Cortex of kidney (tissue), 1 donor: ENCODE measurements at places on chromosomes 16 and 17.

- DNase-seq: no peak
Measured at GRCh38 chr17:54518706-54519105, 381.9 kb upstream of the TOM1L1 start.

DNA sequence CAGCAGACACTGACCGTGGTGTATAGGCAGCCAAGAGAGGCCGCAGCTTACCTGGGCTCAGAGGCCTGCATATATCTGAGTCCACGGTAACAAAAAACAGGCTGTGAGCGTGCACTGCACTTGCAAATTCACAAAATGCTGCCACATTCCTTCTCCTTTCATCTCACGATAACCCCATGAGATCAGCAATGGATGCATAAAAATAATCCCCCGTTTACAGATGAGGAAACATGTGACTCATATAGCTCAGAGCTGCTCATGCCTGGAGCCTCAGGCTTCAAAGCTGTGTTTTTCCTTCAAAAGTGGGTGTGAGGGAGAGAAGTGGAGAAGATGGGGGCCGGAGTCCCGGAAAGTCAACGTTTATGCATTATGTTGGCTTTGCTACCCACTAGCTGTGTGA, 118.3 kb upstream of the FOXF1 start:
- DNase-seq: no peak

- no peak for DNase-seq
Measured at GRCh38 chr17:29594519-29595090, 1.7 kb downstream of the ANKRD13B start.

DNA sequence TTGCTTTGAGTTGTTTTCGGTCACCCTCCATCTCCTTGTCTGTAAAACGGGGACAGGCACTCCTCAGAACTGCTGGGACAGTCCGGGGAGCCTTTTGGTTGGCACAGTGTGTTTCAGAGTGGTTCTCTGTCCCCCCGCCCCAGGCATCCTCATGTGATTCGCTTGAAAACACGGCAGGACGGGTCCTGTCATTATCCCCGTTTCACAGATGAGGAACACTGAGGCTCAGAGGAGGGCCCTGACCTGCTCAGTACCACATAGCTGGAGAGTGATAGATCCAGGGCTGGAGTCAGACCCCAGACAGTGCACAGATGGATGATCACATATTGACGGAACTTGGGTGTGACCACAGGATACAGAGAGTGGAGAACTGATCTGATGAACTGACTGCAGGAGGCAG, 13.5 kb upstream of the ADGRG1 start:
- DNase-seq: no peak

- no peak for DNase-seq
Measured at GRCh38 chr16:51971184-51971583, 575.8 kb downstream of the TOX3 start.

DNA sequence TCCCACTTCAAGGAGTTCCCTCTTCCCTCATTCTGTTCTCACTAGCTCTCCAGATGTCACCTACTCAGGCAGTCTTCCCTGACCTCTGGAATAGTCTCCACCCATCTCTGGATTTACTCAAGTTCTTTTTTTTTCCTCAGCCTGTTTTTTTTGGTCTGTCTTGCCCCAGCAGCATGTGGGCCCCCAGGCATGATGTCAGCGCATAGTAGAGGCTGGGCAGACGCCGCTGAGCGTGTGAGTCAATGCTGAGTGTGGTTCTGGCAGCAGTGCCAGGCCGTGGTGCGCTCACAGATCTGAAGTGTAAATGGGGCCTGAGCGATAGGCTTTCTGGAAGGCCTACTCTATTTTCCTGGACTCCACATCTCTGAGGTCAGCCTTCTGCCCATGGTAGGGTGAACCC, 2.7 kb upstream of the KCNJ18 start:
- DNase-seq: no peak

DNA sequence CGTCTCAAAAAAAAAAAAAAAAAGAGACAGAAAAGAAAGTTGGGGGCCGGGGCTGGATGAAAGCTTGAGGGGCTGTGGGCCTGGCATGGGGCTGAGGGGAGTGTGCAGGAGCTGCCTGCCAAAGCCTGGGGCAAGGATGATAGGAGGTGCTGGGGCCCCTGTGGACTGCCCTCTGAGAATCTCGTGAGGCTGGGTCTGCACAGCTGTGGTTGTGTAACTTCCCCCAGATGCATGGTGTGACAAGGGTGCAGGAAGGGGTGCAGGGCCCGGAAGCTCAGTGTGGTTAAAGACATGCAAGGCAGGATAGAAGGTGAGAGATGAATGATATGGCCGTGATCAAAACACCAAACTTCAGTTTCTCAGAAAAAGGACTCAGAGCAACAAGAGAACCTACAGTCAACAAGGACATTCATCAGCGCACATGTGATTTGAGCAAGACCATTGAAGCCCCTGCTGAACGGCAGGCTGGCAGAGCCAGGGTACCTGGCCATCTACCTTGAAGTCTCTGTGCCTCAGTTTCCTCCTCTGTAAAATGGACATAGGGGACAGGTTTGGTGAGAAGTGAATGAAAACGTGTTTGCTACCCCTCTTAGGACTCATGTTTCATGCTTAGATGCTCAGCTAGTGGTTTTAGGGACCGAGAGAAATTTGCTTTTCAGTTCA, 9.6 kb downstream of the IL32 start:
- no peak for DNase-seq

- no peak for DNase-seq
Measured at GRCh38 chr17:8004899-8005298, 2.5 kb downstream of the GUCY2D start.

GRCh38 chr17:43644081-43644480, 17.6 kb downstream of the MEOX1 start:
- DNase-seq: no peak

- no peak for DNase-seq
Measured at GRCh38 chr16:84228256-84228838, 11.5 kb downstream of the KCNG4 start.

DNA sequence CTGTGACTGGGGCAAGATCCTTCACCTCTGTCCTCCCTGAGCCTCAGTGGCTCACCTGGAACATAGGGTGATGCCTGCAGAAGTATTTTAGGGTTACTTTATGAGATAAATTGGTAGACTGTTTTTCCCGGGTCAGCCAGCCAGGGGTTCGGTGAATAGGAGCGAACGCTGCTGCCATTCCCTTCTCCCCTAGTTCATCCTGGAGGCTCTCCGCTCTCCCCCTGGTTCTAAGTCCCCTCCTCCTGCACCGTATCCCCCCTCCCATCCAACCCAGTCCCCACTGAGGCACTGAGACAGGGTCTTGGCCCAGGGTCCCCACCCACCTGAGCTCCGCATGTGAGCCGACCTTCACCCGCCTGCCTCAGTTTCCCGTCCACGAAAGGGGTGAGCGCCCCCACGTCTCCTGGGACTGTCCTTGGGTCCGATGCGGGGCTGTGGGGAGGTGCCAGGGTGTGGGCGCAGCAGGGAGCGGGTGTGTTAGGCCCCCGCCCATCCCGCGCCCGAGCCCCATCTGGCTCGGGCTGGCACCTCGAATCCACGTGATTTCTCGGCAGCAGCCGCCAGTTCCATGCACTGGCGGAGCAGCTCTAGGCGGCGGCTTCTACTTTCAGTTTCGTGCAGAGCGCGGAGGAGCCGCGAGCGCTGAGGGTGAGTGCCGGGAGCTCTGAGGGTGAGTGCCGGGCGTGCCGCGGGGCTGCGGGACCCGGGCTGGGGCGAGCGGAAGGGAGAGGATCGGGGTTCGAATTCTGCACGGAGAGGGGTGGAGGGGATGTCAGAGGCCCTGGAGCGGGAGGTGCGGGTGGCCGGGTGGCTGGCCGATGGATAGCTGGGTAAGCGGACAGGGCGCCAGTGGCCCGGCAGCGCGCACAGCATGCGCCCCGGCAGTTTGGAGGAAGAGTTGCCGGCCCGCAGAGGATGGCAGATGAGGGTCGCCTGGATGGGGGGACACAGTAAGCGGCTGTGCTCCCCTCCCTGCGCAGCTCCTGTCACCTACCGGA, at the start of gene NLRC5:
TSS of gene NLRC5 (plus strand) at position 610 of the 998 bp plus-strand sequence. CDS start 31,156 bp downstream, outside the sequence.
- DNase-seq: no peak
